ENCODE measurements at places on chromosomes 3 and 15. TPM values are rescaled to one million over a fixed set of nuclear protein-coding genes. Genes with fewer than 3 reads are reported as not detected.

NUP210 gene
- total RNA-seq = 0.29 TPM

RHOV gene
- under 0.01 TPM for total RNA-seq

GPR176 gene
- total RNA-seq = 56.6 TPM

ARGFX gene
- total RNA-seq = not detected

PLAAT1 gene
- total RNA-seq = 0.98 TPM

CCDC191 gene
- 2.6 TPM for total RNA-seq

Data from vein endothelial cell (primary cell).